ENCODE measurements at places on chromosomes 6 and 20. TPM values are rescaled to one million over a fixed set of nuclear protein-coding genes. Genes with fewer than 3 reads are reported as not detected.

The PBOV1 gene
- not detected for total RNA-seq

The CFB gene
- total RNA-seq: 61.2 TPM

The CGA gene
- 0.09 TPM for total RNA-seq

The PDSS2 gene
- total RNA-seq: 9.1 TPM

The SLC32A1 gene
- total RNA-seq: not detected

The RNF217 gene
- total RNA-seq: 16.8 TPM

The MUC21 gene
- total RNA-seq: not detected

The PTCHD4 gene
- total RNA-seq: 3.0 TPM

The SLC52A3 gene
- total RNA-seq: not detected

The C4A gene
- 11.3 TPM for total RNA-seq

The MDFI gene
- 0.55 TPM for total RNA-seq

The CSE1L gene
- total RNA-seq: 41.5 TPM

The ANKRD66 gene
- not detected for total RNA-seq

The PXT1 gene
- total RNA-seq: under 0.01 TPM

The TNNC2 gene
- total RNA-seq: 1.00 TPM

The POU3F2 gene
- not detected for total RNA-seq

The C6orf52 gene
- not detected for total RNA-seq

The MUC22 gene
- total RNA-seq: not detected

The PDE7B gene
- total RNA-seq: 58.1 TPM

The TSHZ2 gene
- total RNA-seq: 0.43 TPM

The SLC17A1 gene
- total RNA-seq: not detected

The CRISP2 gene
- not detected for total RNA-seq

The GTSF1L gene
- total RNA-seq: not detected

The SERPINB6 gene
- total RNA-seq: 103 TPM

The STMN3 gene
- total RNA-seq: 2.3 TPM

The TXLNB gene
- total RNA-seq: 0.46 TPM

The FOXF2 gene
- 3.8 TPM for total RNA-seq

The ASXL1 gene
- 26.5 TPM for total RNA-seq

The LRRC1 gene
- total RNA-seq: 7.9 TPM
